T-cell (primary cell): ENCODE measurements at places on chromosomes 6 and 20.

- no peak for DNase-seq
These were observed 72.3 kb upstream of the IFNGR1 start for GRCh38 chr6:137291441-137291840.

DNA sequence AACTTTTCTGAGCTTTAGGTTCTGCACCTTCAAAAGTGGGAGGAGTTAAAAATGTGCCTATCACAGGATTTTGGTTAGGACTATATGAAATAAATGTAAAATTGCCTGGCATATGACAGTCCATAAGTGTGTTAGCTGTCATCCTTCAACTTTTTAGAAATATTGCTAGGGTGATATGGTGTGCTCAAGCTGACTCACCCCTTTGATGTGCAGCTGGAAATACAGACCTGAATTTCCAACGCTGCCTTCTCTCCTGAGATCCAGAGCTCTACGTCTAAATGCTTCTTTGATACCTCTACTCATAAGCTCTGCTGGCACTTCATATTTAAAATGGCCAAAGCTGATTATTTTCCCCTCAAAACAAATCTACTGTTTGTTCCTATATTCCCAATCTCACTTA, 2.7 kb downstream of the SLC35B3 start:
- no peak for DNase-seq

- DNase-seq: no peak
These were observed 6.3 kb downstream of the ACOT8 start for GRCh38 chr20:45850926-45851325.

DNA sequence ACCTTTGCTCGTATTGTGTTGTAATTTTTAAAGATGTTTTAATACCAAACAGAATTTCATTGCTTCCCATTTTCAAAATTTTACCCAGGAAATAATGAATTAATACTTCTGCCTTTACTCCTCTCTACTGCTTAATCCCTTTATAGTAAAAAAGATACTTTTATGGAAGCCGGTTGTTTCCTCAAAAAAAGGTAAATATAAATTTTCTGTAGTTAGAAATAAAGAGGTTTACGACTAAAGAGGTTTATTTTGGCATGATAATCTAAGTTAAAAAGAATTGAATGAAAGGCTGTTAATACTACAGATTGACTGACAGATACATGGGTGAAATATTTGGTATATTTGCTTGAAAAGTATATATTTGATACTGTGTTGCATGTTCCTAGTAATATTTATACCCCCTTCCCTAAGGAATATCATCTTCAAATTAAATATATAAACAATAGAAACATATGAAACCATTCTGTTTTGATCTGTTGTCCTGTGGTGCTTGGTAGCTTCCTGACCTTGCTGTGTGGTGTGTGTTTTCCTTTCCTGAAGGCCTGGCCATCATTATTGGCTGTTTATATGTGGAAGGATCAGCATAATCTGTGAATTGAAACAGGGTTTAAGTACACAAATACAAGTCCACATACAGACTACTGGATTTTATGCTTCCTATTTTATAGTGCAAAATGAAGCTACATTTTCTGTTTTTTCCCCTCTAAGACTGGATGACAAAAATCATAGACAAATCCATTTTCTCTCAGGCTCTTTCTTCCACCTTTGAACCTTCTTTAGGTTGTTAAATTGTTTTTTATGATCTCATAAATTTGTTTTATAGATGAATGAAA, 2.3 kb downstream of the LIN28B start:
- DNase-seq: no peak

GRCh38 chr6:7147051-7147671, 39.4 kb downstream of the RREB1 start:
- DNase-seq: no peak

DNA sequence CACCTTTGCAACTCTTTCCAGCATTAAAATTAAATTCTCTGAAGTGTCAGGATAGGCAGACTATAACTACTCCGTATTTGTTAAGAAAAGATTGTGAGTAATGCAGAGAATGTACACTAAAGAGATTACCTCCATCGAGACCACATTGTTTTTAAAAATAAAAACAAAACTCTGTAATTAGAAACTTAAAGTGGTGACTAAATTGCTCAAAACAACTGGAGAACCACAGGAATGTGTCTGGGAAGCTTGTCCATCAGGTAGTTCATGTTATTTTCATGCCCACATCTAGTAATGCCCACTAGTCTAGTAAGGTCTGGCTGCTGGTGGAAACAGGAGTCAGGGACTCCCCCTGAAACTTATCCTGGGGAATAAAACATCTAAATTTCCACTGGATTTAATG, 103.0 kb upstream of the FOXQ1 start:
- no peak for DNase-seq

- DNase-seq: no peak
These were observed 184.9 kb upstream of the LAMP5 start for GRCh38 chr20:9329355-9330101.
